ENCODE measurements at places on chromosomes 7 and 10. TPM values are rescaled to one million over a fixed set of nuclear protein-coding genes. Genes with fewer than 3 reads are reported as not detected.

- DNase-seq, result peak; percentile 64
These were observed 1.3 kb downstream of the CTTNBP2 start for GRCh38 chr7:117871778-117872538.

CTBP2 gene
- 43.6 TPM for total RNA-seq

GRCh38 chr10:61151059-61151458 is 207.1 kb upstream of the RHOBTB1 start:
- DNase-seq, result no peak

DNA sequence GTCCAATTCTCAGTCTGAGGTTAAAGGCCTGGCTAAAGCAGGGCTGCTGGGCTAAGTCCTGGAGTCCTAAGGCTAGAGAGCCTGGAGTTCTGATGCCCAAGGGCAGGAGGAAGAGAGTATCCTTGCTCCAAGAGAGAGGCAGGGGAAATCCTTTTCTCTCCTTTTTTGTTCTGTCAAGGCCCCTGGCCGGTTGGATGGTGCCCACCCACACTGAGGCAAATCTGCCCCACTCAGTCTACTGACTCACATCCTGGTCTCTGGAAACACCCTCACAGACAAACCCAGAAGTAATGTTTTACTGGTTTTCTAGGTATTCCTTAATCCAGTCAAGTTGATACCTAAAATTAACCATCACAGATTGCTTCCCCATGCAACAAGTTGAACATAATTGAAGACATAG is 23.0 kb downstream of the ZNF518A start:
- DNase-seq, result peak; percentile 22

POU6F2 gene
- total RNA-seq, result 1.4 TPM

DNA sequence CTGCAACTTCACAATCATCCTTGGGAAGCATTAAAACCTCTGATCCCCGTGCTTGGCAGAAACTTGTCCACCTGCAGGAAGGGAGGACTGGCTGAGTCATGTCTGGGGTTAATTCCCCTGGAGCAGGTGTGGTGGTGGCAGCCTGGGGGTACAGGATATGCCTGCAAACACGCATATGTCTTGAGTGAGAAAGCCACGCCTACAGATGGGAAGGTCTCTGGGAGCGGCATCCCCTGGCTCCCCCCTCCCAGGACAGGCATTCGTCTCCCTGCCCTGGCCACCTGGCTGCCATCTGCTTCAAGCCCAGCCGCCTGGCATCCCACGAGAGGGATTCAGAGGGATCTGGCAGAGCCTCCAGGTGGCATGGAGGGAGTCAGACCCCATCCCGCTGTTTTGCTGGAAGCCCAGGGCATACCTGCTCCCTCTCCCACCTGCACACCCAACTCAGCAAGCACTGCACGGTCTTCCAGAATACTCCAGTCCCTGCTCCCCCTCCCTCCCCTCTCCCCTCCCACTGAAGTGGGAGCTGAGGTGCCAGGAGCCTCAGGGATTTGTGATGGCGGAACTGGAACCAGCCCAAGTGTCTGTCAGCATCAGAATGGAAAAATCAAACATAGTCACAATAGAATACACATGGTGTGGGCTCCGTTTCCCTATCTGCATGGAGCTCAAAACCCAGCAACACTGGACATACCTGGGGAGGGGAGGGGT is 61.0 kb downstream of the CAMK2B start:
- peak; percentile 53 for DNase-seq

DNA sequence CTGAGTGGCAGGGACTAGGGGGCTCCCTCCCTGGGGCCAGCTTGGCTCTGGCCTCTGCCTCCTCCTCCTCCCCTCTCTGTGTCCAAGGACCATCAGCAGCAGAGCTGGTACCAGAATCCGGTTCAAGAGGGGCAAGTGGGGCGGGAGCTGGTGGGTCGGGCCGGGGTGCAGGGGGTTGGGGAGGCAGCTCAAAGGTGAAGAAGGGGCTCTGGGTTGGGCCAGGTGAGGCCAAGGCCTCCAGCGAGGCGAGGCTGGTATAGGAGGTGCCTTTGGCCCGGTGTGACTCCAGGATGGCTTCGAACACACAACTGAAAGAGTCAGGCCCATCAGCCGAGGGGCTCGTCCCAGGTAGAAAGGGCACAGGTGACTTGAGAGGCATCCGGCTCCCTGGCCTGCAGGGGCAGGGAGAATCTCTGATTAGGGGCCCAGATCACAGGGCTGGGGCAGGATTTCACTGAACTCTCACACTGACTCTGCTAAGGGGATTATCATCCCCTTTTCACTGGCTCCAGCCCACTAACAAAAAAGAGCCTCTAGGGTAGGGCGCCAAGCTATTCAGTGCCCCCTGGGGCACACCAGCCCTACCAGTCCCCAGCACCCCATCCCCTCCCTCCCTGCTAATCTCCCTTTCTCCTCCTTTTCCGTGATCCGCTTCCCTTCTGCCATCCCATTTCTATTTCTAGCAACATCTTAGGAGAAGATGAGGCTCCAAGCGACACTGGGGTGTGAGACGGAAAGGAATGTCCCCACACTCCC is 4.6 kb downstream of the PSD start:
- DNase-seq, result no peak

DNA sequence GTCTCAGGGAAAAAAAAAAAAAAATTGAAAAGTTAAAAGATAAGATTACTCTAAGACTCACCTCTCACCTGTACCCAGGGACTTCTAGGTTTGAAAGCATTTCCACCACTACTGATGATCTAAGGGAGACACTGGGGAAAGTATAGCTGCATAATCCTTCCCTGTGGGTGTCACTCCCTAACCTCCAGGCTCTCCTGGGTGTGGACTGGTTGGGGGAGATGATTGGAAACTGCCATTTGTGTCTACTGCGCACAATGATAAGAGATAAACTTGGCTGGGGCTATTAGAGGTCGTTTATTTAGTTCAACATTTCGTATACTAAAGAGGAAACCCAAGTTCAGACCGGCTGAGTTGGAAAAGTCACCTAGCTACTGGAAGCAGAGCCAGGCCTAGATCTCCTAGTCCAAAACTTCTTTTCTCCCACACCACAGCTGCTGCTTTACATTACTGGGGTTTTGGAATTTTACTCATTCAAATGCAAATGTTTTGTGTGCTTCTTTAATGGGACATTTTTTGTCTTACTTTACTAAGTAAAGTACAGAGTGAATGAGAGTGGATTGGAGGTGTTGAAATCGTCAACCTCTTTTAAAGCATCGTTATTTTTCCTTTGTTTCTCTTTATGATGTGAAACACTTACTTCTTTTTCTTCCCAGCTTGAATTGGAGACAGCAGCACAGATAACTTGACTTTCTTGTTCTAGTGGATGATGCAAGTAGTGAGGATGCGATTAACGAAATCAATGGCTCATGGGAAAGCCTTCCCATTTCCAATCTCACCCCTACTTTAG is 22.3 kb upstream of the SEC61G start:
- no peak for DNase-seq

GRCh38 chr7:107318523-107319160 is 149.8 kb downstream of the HBP1 start:
- peak; percentile 59 for DNase-seq

DNA sequence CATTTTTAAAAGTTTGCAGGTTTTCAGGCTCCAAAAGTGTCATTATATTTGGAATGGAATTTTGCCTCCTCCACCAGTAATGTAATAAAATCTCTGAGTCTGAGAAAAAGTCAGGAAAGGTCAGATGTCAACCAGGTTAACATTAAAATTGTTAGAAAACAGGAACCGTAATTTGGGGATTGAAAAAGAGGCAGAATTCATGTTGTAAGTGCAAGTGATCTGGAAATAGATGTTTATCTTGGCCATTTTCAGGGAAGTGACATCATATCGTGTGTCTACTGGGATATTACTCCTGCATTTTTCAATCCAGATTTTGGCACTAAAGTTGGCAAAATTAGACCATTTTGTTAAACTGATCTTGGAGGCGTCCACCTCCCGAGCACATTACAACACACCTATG is 428.5 kb upstream of the MGMT start:
- no peak for DNase-seq

MSS51 gene
- total RNA-seq, result 0.57 TPM

DNA sequence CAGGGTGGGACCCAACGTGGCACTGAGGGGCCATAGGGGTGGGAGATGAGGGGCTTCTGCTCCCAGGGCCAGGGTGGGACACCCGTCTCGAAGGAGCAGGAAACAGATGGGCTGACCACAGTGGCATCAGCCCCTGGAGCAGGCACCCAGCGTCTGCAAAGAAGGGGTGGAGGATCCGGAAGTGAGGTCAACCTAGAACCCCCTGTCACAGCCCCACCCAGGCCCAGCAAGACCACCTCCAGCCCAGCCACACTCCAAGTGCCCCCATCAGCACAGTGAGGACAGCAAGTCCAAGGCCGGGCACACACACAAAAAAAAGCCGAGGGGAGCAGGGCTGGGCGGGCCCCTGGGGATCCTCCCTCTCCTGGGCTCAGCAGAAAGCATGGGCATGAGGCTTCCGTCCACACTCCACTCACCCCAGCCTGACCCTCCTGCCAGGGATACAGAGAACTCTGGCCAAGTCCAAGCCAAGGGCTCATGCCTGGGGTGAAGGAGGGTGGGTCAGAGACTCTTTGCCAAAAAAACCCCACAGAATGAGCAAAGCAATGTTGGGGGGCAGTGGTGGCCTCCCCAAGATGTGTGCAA is 111.0 kb downstream of the FOXL3 start:
- DNase-seq, result no peak

GRCh38 chr10:59702347-59702746 is 7.3 kb downstream of the SLC16A9 start:
- no peak for DNase-seq

ZNF679 gene
- total RNA-seq, result not detected

DNA sequence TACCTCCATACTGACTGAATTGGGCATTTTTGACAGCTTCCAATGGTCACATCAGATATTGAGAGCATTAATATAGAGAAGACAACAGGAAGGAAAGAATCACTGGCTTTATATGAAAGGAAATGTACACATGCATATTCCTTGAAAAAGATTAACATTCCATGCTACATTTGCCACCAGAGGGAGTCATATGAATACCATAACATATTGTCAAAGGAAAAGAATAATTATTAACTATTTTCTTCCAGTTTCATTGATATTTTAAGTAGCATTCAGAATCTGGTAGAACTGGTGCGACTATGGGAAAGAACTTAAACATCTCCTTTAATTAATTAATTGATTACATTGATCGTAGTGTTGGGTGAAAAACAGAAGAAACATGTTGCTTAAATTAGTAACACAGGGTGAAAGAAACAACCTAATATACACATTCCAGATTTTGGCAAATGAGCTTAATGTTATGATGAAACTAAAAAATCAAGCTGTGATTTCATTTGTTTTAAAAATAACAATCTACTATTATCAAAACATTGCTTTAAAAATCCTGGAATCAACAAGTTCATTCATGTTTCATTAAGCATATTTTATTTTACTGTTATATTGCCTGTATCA is 71.5 kb downstream of the GPR85 start:
- DNase-seq, result no peak

GDF2 gene
- total RNA-seq, result not detected

TSPAN12 gene
- total RNA-seq, result 15.9 TPM

GRCh38 chr10:101438881-101439391 is 85.0 kb downstream of the BTRC start:
- no peak for DNase-seq

ADGRA1 gene
- total RNA-seq, result not detected

- DNase-seq, result peak; percentile 20
These were observed 21.9 kb upstream of the VSIR start for GRCh38 chr10:71795248-71795647.

- no peak for DNase-seq
These were observed 2.4 kb downstream of the PAPSS2 start for GRCh38 chr10:87661861-87662785.

GRCh38 chr10:15293862-15294842 is 76.9 kb downstream of the FAM171A1 start:
- DNase-seq, result peak; percentile 19

DNA sequence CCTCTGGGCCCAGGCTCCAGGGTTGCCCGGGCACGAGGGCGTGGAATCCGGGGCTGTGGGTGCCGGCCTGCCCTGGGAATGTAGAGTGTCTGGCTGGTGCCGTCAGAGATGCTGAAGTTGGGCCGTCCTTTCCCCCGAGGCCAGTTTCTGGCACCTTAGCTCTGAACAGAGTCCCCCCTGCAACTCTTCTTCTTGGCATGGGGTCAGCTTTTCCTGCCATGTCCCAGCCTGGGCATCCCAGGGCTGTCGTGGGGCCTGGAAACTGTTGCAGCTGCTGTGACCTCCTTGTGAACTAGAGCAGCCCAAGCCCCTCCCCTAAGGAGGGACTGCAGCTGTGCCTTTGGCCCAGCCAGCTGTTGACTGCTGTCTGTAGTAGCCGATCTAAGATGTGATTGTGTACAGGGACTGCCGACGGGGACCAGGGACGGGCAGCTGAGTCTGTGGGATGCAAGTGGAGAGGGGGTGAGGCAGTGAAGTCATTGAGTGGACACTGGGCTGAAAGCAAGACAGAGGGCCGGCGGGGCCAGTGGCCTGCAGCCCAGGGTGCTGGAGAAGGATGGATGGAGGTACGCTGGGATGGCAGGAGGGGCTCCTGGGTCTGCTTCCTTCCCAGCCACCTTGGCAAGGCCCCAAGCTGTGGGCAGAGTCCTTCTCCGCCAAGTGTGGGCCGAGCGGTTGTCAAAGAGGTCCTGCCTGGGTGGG is 35.8 kb downstream of the GBX1 start:
- DNase-seq, result no peak

DNA sequence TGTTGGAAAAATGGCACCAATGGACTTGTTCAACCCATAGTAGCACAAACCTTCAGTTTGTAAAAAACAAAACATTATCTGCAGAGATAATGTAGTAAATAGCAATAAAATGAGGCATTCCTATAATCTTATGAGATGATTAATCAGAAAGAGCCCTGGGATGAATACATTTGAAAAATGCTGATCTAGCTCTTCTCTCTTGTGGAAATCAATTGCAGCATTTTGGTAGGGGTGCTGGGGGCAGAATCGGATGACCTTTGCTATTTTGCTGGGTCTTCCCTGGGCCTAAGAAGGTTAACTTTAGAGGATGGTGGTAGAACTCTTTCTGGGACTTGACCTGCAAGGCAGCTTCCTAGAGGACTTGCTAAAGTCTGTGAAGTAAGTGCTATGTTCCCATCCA is 163.5 kb downstream of the ADRA2A start:
- no peak for DNase-seq

ASB10 gene
- total RNA-seq, result not detected

DNA sequence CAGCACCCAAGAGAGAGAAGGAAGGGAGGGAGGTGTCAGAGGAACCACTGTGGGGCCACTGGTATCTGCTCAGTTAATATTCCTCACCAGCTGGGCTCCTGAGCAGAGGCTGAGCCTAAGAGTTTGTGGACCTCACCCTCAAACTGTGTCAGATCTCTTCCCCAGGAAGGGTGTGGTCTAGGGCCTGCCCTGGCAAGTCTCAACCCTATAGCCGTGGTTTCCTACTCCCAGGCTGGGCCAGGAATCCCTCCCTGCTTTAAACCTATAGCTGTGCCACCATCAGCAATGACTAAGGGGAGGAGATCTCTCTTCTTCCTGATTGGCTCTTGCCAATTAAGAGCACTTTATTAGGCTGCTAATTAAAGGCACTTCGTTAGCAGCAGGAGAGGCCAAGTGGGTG is 29.9 kb downstream of the POLL start:
- DNase-seq, result no peak

All from Daoy (cell line).